ENCODE measurements at places on chromosomes 16 and 17. TPM values are rescaled to one million over a fixed set of nuclear protein-coding genes. Genes with fewer than 3 reads are reported as not detected.

Gene HAP1
- total RNA-seq: not detected

Gene ITGA3
- total RNA-seq: 13.3 TPM

Gene ITGAX
- not detected for total RNA-seq

Gene CMTM2
- total RNA-seq: not detected

Gene KRT17
- 7.1 TPM for total RNA-seq

Measured in cardiac ventricle fibroblast (primary cell).